ENCODE measurements at places on chromosomes 2 and 18.

DNA sequence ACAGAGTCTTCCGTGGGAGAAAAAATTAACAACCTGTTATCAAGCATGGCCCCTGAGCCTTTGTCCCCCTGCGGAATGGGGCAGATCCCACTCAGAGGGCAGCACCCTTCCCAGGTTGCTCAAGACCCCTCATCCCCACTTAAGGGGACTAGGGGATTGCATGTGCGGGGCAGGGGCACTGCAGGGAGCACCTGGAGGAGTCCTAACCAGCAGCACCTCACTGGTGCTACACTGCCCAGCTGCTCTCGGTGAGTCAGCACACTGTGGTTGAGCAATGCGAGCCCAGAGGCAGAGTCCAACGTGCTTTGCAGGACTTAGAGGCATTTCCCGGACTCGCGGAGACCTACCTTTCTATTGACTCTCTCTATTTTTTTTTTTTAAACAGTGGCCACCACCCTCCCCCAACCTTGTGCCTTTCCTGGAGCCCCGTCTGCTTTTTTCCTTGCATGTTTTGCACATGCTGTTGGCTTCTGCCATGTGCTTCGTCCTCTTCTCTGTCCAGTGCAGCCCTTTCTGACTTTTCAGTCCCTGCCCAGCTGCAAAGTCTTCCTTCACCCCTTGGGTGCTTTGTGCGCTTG is 74.0 kb downstream of the IL1R2 start:
- DNase-seq: no peak

DNA sequence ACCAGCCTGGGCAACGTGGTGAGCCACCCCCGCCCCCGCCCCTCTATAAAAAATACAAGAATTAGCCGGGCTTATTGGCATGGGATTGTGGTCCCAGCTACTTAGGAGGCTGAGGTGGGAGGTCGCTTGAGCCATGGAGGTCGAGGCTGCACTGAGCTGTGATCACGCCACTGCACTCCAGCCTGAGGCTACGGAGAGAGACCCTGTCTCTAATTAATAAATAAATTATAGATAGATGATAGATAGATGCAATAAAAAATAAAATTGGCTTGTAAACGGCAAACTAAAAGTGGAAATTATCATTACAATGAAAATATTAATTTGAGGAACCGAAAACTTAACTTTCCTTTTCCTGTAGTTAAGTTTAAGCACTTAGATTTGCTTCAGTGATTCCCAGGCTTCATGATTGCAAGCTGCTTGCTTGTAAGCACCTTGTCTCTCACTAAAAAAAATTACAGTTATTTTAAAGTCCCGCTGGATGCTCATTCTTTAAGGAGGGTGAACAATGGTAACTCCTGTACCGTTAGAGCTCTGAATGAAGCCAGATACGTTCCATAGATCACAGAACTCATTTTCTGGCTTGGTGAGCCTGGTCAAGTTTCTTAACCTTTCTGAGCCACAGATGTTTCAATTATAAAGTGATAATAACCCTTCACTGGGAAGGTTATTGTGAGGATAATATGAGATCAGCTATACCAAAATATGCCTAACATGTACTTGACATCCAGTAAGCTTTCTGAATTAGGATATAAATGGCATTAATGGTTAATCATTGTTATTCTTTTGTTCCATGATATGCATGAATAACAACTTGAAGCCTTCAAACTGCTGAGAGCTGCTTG is 9.3 kb upstream of the NARS1 start:
- DNase-seq: no peak

GRCh38 chr2:15517793-15518192 is 43.3 kb downstream of the NBAS start:
- no peak for DNase-seq

DNA sequence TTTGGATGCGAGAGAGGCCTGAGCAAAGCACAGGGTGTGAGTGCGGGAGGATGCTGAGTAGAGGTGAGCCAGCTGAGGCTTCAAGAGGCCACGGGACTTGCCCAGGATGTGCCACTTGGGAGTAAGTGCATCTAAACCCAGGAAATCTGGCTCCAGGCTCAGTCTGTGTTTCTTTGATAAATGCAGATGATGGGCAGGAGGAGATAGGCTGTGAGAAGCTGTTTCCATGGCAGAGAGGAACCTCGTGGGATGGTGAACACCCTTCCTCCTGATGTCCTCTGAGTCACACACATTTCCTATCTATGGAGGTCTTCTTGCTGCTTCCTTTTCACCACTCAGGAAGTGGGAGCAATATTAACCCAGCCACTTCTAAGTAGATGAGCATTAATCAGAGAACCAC is 38.4 kb upstream of the CELF4 start:
- no peak for DNase-seq

- no peak for DNase-seq
These were observed 8.2 kb downstream of the GDF7 start for GRCh38 chr2:20674974-20675679.

DNA sequence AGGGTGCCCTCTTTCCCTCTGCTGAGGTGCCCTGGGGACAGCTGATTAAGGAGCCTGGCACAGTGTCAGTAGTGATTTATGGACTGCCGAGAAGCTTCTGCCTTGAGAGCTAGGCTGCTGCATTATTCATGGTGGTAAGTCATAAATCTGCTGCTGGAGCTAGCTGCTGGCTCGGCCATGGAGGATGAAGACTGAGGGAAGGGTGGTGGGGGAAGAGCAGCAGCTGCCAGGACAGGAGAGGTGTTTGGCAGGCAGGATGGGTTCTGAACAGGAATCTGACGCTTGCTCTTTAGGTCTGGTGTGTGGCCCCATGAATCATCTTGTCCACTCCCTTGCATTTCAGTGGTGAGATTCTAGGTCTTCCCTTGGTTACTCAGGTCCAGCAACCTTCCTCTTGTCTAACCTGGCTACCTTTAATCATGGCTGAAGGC is 296.3 kb downstream of the DYSF start:
- DNase-seq: no peak

DNA sequence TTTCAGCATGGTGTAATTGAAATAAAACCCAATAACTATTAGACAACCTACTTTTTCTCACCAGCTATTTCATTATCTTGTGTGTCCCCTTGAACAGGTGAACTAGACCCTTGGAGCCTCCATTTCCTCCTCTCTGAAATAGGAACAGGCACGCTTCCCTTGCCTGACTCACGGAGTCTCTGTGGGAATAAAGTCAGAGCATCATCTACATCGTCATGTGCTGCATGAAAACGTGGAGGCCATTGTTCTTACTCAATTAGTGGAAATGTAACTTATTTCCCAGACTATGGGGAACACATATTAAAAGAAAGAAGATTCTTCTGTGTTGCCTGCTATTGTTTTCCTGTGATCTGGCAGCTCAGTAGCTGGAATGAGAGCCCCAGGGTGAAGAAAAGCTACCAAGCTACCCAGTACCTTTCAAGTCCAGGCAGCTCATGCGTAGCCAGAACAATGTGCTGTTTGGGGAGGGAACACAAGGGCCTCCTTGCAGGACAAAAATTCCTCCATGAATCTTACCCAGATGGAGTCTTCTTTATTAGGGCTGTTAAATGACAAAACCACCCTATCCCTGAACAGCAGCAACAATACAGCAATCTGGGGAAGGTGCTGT is 59.8 kb downstream of the SOX11 start:
- no peak for DNase-seq

GRCh38 chr2:67649331-67650261 is 252.5 kb downstream of the ETAA1 start:
- no peak for DNase-seq

- no peak for DNase-seq
These were observed 11.1 kb downstream of the HDAC4 start for GRCh38 chr2:239389414-239390329.

DNA sequence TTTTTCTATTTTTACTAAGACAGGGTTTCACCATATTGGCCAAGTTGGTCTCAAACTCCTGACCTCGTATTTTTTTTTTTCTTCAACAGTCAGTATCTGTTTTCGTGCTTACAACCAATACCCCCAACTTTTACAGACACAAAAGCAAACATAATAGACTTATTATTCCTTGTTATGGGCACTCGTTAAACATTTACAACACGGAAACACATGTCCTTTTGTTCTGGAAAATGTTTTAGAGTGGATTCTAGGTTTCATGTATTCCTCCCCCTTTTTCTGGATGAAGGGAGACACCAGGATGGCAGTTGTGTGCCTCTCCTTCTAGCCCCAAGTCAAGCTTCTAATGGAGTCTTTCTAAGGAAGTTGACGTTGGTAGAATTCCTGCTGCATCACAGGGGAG is 88.8 kb downstream of the CD226 start:
- DNase-seq: no peak

GRCh38 chr18:29457316-29457889 is 1280.5 kb upstream of the CDH2 start:
- no peak for DNase-seq

DNA sequence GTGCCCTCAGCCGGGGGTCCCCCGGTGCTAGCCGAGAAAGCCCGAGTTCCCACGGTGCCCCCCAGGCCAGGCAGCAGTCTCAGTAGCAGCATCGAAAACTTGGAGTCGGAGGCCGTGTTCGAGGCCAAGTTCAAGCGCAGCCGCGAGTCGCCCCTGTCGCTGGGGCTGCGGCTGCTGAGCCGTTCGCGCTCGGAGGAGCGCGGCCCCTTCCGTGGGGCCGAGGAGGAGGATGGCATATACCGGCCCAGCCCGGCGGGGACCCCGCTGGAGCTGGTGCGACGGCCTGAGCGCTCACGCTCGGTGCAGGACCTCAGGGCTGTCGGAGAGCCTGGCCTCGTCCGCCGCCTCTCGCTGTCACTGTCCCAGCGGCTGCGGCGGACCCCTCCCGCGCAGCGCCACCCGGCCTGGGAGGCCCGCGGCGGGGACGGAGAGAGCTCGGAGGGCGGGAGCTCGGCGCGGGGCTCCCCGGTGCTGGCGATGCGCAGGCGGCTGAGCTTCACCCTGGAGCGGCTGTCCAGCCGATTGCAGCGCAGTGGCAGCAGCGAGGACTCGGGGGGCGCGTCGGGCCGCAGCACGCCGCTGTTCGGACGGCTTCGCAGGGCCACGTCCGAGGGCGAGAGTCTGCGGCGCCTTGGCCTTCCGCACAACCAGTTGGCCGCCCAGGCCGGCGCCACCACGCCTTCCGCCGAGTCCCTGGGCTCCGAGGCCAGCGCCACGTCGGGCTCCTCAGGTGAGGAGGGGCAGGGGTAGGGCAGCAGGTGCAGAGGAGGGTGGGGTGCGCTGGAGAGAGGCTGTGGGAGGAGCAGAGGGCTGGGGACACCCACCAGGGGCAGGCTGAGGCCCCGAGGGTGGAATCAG is 14.1 kb upstream of the GMPPA start:
- DNase-seq: no peak

- no peak for DNase-seq
These were observed 66.6 kb downstream of the ABCG8 start for GRCh38 chr2:43905371-43905803.

- DNase-seq: no peak
These were observed 91.7 kb upstream of the STON1 start for GRCh38 chr2:48438266-48438665.

GRCh38 chr2:42590176-42590575 is 21.7 kb downstream of the MTA3 start:
- DNase-seq: no peak

- no peak for DNase-seq
These were observed 1455.5 kb downstream of the SUCLG1 start for GRCh38 chr2:83003555-83003954.

GRCh38 chr18:23900994-23901393 is 113.6 kb upstream of the TTC39C start:
- DNase-seq: no peak

DNA sequence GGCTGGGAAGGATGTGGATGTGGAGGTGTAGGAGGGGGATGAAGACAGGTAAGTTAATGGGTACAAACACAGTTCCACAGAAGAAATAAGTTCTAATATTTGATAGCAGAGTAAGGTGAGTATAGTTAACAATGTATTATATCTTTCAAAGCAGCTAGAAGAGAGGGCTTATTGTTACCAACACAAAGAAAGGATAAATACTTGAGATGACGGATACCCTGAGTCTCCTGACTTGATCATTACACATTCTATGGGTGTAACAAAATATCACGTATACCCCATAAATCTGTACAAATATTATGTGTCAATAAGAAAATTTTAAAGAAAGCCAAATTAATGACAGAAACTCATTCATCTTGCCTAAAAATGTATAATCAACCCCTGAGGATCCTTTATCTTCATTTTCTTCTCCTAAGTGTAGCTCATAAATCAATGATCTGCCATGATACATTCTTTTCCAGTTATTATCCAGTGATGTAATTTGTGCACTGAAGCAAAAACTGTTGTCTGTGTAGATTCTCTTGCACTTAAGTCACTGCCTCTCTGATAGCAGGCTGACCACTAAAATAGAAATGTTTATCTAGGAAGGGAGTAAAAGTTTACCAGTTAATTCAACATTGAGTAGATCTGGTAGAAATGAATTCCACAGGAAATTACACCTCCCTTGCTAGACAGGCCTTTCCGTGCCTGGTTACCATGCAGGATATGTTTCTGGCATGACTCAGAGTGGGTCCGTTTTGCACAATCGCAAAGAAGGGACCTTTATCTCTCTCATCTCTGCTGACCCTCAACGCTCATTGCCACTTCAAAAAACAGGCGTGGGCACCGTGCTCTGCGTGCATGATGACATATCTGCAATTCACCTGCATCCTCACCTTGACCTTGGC is 249.7 kb upstream of the NCKAP5 start:
- DNase-seq: no peak

DNA sequence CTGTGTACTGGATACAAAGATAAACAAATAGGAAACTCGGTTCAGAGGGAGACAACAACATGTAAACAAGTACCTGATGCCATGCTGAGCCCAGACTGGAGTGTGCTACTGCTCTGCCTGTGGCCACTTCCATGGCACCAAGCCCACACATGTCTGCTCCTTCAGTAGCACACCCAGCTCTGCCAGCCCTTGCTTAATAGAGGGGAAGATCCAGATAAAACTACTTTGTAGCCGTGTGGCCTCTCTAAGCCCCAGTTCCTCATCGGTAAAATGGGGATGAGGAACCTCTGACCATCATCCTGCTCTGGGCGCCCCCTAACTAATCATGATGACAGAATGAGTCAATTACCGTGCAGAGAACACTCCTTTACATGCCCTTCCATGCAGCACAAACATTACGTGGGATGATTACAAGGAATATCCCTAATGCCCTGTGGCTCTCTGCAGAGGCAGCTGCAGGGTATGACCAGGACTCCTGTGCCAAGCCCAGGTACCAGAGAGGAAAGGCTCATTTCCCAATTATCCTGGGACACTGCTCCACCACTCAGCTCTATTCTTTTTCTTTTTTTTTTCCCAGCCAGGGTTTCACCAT is 34.9 kb downstream of the DNMT3A start:
- no peak for DNase-seq

DNA sequence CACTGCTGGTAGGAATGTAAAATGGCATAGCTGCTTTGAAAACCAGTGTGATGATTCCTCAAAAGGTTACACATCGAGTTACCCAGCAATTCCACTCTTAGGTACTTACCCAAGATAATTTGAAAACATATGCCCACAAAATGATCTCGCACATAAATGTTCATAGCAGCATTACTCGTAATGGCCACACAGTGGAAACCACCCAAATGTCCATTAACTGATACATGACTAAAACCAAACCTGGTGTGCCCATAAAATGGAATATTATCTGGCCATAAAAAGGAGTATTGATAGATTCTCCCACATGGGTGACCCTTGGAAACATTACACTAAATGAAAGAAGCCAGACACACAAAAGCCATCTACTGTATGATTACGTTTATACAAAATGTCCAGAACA is 70.4 kb downstream of the ALPK2 start:
- no peak for DNase-seq

Data from activated CD8-positive, alpha-beta memory T cell treated with anti-CD3 and anti-CD28 coated beads for 4 hours (primary cell).